ENCODE measurements at places on chromosomes 12 and 14.
A peak's percentile ranks its signal among the peaks of the same experiment; 100 is the strongest.

- DNase-seq: no peak
Measured at GRCh38 chr12:110972866-110973265, 52.5 kb upstream of the MYL2 start.

DNA sequence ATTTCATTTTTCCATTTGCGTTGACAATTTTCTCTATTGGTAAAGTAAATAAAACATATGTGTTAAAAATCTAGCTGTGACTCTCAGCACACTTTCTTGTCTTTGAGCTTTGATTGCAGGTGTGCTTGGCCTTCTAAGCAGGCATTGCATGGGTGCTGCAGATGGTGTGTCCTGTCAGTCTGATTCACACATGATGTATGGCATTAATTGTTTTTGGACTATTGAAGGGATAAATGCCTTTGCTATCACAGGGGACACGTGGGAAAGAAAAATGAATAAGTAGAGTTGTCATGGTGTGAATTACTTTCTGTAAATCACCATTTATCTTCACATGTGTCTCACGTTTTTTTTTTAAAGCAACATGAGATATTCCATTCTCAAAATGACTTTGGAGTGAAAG, 211.3 kb upstream of the NAV3 start:
- no peak for DNase-seq

DNA sequence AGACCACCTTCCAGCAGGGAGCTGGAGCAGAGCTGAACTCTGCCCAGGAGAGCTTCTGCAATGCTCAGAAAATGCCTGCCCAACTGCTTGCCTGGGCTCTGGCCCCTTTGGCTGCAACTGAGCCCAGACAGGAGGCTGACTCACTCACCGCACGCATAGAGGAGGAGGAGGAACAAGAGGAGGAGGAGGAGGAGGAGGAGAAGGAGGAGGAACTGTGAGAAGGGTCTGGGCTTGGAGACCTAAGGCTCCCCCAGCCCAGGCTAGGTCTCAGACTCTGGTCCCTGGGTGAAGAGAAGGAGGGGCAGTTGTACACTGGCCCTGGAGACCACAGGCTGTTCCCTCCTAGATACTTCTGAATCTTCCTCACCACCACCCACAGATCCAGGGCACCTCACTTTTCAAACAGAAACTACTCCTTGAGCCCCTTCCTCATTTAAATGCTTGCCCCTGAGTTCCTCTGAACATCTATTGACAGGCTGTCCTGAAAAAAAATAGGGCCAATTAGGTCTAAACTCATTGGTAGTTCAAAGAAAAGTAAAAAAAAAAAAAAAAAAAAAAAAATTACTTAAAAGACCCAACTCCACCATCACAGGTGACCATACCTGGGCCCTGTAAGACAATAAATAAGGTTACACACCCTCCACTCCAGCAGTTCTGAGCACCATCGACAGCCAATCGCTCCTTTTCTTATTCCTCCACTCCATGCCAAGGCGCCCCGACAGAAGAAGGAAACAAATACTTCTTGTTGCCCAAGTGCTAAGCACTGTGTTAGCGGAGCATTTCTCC, 674 bp downstream of the VDR start:
- peak; percentile 28 for DNase-seq

DNA sequence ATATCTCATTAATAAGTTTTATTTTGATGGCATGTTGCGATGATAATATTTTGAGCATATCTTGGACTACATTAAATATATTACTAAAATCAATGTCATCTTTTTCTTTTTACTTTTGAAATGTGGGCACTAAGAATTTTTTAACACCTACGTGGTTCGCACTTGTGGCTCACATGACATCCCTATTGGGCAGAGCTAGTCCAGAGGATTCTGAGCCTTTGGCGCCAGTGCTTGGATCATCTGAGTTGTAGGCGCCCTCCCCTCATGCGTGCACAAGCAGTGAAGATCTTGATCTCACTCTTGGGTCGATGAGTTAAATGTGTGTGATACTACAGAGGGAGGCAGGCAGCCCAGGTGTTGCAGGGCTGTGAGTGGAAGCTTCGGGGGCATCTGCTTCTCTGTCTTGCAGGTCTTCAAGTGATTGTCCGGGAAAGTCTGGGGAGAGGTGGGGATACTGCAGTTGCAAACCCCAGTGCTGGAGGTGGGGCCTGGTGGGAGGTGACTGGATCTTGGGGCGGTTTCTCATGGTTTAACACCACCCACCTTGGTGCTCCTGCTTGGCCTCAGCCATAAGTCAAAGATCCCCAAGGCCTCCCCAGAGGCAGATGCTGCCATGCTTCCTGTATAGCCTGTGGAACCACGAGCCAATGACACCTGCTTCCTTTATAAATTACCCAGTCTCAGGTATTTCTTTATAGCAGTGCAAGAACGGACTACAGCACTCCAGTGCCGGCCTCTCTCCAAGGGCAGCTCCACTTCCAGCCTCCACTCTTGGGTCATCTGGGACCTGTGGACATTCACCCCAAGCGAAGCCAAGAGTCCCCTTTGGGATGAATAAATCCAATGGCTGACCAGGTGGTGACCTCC, 46.1 kb upstream of the PPP2R5C start:
- DNase-seq: no peak

- no peak for DNase-seq
Measured at GRCh38 chr12:26112703-26113147, 12.1 kb downstream of the BHLHE41 start.

DNA sequence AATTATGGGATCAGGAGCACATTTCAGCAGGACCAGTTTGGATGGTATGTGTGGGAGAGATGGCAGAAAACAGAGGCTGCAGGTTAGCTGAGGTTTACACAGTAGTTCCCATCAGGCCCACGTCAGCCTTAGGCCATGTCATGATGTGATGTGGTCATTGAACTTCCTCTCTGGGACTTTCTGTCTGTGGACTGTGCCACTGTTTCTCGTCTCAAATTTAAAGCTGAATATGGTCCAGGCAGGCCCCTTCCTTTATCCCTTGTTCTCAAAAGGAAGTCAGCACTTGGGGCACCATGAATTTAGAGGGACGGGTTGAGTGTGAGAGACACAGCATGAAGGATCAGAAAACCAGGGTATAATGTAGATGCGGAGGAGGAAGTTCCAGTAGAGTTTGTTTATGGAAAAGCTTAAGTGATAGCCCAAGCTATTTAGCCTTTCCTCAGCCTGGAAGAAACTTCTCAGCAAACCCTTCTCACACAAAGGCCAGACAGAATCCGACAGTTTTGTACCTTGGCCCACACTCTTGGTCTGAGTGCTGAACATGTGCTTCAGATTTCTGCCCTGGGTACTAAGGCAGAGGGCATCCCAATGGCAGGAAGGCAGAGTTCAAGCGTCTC, 3.6 kb upstream of the IGFBP6 start:
- DNase-seq: no peak

DNA sequence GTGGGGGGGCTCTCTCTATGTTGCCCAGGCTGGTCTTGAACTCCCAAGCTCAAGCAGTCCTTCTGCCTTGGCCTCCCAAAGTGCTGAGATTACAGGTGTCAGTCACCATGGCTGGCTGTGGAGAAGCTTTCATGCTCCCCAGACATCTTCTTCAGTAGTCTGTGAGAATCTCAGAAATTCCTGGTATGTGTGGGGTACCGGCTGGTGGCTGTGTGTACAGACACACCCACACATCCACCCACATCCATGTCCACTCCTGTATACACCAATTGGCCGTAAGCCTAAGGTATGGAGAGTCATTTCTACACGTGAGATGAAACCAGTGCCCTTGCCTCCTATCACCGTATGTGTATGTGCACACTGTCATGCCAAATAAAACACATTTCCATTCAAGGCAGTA, 27.8 kb downstream of the GPRC5D start:
- no peak for DNase-seq

DNA sequence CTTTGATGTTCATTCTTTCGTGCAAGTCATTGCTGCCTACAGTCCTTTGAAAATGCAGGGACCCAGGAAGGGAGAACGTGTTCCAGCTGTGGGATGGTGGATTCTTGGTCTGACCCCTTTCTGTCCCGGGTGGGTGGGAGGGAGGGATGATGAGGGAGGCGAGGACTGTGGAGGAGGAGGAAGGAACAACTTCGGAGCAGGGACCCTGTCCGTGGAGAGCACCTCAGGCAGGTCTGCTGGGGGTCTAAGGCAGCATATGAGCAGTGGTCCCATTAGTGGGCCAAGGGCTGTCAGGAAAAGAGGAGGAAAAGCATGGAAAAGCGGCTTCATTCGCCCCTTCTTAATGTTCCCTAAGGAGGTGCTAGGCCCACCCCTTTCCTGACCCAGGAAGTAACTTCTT, 36.0 kb downstream of the CACNA2D4 start:
- no peak for DNase-seq

DNA sequence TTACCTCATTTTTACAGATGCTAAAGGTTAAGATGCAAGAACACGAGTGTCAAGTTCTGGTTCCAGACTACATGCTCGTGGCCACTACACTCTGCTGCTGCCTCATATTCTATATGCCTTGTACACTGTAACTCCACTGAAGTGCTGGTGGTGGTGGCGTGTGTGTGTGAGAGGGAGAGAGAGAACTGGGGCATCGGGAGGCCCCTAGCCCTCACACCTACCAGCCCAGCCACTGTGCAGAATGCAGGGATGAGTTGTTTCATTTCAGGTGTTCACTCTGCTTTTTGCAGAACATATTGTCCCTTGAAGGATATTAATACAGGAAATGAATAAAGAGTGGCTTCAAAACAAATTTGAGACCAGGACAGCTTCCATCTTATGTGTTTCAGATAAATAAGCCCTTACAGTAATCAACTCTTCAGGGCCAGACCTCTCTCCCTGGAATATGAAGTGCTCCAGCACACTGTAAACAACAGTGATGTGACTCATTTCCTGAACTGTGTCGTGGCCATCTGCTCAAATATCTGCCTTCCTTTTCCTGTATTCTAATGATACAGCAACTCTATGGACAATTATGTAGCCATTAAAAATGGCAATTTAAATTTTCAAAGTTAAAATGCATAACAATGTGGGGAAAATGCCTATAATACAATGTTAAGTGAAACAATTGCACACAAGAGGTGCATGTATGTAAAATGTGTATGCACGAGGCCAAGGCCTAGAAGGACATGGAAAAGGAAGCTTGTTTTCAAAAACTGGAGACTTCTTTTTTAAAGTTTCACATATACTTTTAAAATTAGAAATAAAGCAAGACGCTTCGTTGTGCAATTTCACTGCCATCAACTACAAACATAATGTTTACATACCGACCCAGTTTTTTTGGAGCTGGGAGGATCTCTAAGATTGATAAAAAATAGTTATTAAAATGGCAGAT, 215.4 kb downstream of the PELI2 start:
- no peak for DNase-seq

DNA sequence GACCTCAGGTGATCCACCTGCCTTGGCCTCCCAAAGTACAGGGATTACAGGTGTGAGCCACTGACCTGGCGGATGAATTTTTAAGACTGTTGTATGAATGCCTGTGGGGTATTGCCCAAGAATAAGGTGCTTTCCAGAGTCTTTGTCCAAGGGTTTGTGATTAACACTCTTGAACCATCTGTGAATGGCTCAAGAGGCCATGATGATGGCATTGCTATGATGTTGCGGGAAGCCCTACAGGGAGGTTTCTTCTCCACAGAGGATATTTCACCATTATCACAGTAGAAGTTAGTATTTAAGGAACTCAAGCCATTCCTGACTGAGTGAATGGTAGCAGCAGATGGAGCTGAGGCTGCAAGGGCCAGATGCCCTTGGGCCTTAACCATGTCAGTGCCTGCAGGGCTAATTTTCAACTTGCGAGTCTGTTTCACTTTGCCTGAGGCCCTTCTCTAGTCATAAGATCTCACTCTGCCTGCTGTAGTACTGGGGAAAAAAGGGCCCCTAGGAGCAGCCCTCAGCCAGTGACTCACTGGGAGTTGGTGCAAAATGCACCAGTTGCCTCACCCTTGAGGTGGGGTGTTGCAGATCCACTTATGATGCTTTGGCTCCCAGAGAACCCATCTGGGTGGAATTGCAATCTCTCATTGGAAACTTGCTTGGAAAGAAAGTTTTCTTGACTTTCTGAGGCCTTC, 108.6 kb upstream of the FLRT2 start:
- DNase-seq: no peak
